ENCODE measurements at places on chromosomes 11 and 22. TPM values are rescaled to one million over a fixed set of nuclear protein-coding genes. Genes with fewer than 3 reads are reported as not detected.

MUC5B gene
- 0.48 TPM for total RNA-seq

OR8K1 gene
- total RNA-seq = not detected

OR52I1 gene
- total RNA-seq = not detected

FXYD6 gene
- 22.9 TPM for total RNA-seq

OSBP2 gene
- total RNA-seq = 8.1 TPM

MAP6 gene
- 4.3 TPM for total RNA-seq

GGT5 gene
- 0.14 TPM for total RNA-seq

NXPE1 gene
- 0.27 TPM for total RNA-seq

TP53I11 gene
- total RNA-seq = 38.2 TPM

OR2D2 gene
- total RNA-seq = 0.27 TPM

GLYATL1 gene
- 2.5 TPM for total RNA-seq

UBE2L3 gene
- total RNA-seq = 60.8 TPM

EHF gene
- 44.8 TPM for total RNA-seq

PIWIL4 gene
- 11.6 TPM for total RNA-seq

CARD18 gene
- not detected for total RNA-seq

OR5P2 gene
- total RNA-seq = 0.26 TPM

OR51G2 gene
- not detected for total RNA-seq

- DNase-seq = no peak
- peaks cover 4% of the 10 kb centered on the region for H3K4me1 ChIP-seq
- no peaks in the 10 kb centered on the region for H3K36me3 ChIP-seq
Measured at GRCh38 chr22:22865311-22866072, 22.1 kb upstream of the IGLL5 start.

DNA sequence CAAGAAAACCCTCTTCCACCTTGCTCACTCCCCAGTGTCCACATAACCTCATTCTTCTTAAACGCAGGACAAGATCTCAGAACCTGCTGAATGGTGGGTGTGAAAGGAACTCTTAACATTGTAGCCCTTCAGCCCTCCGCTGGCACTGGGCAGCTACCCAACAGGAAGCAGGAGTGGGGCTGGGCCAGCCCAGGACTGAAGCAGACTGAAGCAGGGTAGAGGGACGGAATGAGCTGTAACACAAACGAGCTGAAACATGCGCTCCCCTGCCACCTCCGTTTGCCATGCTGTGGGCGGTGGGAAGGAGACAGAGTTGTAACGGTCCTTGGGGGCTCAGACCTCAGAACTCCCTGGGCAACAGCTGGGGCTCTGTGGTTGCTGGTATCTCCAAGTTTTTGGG, 23.6 kb downstream of the NPAT start:
- no peak overlapping the region for H3K27ac ChIP-seq
- H3K36me3 ChIP-seq = peaks cover 30% of the 10 kb centered on the region
- H3K4me3 ChIP-seq = no peak overlapping the region
- H3K4me1 ChIP-seq = peaks cover 19% of the 10 kb centered on the region

DNA sequence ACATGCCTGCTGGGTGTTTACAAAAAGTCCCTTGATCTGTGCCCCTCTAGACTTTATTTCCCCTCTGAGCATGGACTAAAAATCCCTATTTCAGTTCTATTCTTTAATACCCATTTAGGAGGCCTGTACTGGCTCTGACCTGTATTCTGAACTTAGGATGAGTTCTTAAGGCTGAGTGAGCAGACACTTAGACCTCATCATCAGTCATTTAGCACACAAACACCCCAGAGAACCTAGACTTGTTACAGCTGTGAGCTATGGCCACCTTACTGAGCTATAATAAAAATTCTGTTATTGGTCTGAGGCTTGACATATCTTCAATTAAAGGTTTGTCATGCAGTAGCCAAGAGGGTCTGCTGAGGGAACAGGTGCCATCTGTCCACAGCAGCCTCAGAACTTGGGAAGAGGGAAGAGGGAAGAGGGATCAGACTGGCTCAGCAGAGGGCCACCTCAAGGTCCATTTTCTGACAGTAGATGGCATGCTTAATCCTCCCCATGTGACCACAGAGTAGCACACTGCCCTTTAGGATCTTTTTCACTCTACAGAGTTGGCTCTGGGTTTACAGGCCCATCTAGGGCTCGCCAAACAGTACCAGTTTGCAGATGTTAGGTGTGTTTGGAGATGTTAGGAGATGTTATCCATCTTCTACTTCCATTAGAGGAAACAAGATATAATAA, 30.2 kb upstream of the RRM1 start:
- H3K4me3 ChIP-seq = no peak overlapping the region
- DNase-seq = no peak
- peaks cover 4% of the 10 kb centered on the region for H3K36me3 ChIP-seq
- no peak overlapping the region for H3K27ac ChIP-seq
- no peaks in the 10 kb centered on the region for H3K4me1 ChIP-seq

- H3K4me1 ChIP-seq = peaks cover 10% of the 10 kb centered on the region
- H3K36me3 ChIP-seq = no peaks in the 10 kb centered on the region
- peak overlapping the region; percentile 77 for H3K27ac ChIP-seq
- H3K27me3 ChIP-seq = no peaks in the 10 kb centered on the region
- DNase-seq = no peak
- H3K4me3 ChIP-seq = peak overlapping the region; percentile 89
Measured at GRCh38 chr11:2378527-2379210, 1.6 kb downstream of the CD81 start.

DNA sequence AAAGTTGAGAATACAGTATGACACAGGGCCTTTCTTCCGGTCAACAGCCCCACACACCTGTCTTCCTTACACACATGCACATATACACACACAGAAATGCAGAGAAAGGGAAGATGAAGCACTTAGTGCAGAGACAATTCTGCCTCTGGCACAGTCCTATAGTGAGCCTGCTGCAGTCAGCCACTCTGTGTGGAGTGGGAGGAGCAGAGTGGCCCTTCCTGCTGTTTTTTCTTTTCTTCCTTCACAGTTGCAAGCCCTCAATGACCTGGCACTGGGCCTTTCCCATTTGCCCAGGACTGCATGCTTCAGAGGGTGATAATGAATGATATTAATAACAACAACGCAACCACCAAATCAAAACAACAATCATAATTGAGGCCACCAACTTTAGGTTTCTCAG, 527.0 kb upstream of the B3GAT1 start:
- no peak overlapping the region for H3K4me3 ChIP-seq
- peaks cover 3% of the 10 kb centered on the region for H3K27me3 ChIP-seq
- peaks cover 10% of the 10 kb centered on the region for H3K4me1 ChIP-seq

GRCh38 chr11:37506531-37506930, 908.5 kb upstream of the RAG2 start:
- peaks cover 17% of the 10 kb centered on the region for H3K4me1 ChIP-seq
- peak overlapping the region; percentile 52 for H3K27ac ChIP-seq
- H3K4me3 ChIP-seq = no peak overlapping the region
- no peaks in the 10 kb centered on the region for H3K27me3 ChIP-seq

- no peak overlapping the region for H3K27ac ChIP-seq
- peaks cover 64% of the 10 kb centered on the region for H3K27me3 ChIP-seq
- H3K4me3 ChIP-seq = no peak overlapping the region
- H3K4me1 ChIP-seq = peaks cover 46% of the 10 kb centered on the region
Measured at GRCh38 chr11:114073007-114073827, 13.7 kb downstream of the ZBTB16 start.

GRCh38 chr11:86717817-86718501, 45.5 kb upstream of the ME3 start:
- no peak for DNase-seq
- H3K36me3 ChIP-seq = no peaks in the 10 kb centered on the region

- peak overlapping the region; percentile 82 for H3K27ac ChIP-seq
- H3K4me1 ChIP-seq = peaks cover 9% of the 10 kb centered on the region
- H3K36me3 ChIP-seq = peaks cover 5% of the 10 kb centered on the region
Measured at GRCh38 chr22:29979777-29980321, 96.9 kb downstream of the MTMR3 start.

- H3K4me3 ChIP-seq = no peak overlapping the region
- peaks cover 6% of the 10 kb centered on the region for H3K4me1 ChIP-seq
- DNase-seq = no peak
- no peaks in the 10 kb centered on the region for H3K36me3 ChIP-seq
Measured at GRCh38 chr11:23727794-23728193, 769.1 kb upstream of the LUZP2 start.

DNA sequence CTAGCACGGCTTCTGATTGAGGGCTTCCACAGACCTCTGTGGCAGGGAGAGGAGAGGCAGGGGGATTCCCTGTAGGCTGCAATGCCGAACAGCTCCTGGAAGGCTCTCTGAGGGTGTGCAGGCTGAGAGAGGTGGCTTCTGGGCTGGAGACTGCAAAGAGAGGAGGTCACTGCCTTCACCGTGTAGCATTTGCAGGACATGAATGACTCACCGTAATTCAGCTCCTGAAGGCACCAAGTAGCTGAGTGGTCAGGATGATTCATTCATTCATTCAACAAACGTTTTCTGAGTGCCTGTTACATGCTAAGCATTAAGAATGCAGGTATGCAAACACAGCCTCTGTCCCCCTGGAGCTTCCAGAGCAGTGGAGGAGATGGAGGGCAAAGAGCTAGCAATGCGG, 18.0 kb upstream of the EIF3D start:
- H3K4me3 ChIP-seq = no peak overlapping the region
- peak overlapping the region; percentile 3 for H3K27ac ChIP-seq
- no peak for DNase-seq
- H3K4me1 ChIP-seq = no peaks in the 10 kb centered on the region
- H3K36me3 ChIP-seq = no peaks in the 10 kb centered on the region

- no peak for DNase-seq
- H3K36me3 ChIP-seq = peaks cover 3% of the 10 kb centered on the region
- peaks cover 30% of the 10 kb centered on the region for H3K4me1 ChIP-seq
- no peaks in the 10 kb centered on the region for H3K27me3 ChIP-seq
Measured at GRCh38 chr11:27210531-27210930, 152.5 kb downstream of the CCDC34 start.

DNA sequence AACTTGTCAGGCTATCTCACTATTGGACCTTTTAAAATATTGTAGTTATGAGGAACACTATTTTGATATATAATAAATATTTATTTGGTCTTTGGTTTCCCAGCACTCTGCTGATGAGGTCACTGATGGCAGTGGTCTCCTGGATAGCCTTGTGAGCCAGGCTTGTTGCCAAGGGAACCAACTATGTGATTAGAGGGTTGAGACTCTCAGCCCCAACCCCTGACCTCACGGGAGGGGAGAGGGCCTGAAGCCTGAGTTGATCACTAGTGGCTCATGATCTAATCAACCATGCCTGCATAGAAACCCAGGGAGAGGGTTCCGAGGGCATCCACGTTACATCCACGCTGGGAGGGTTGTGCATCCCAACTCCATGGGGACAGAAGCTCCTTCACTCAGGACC, 10.8 kb downstream of the PANX1 start:
- H3K4me1 ChIP-seq = peaks cover 43% of the 10 kb centered on the region
- no peak for DNase-seq
- H3K4me3 ChIP-seq = no peak overlapping the region
- peak overlapping the region; percentile 0 for H3K27ac ChIP-seq
- H3K36me3 ChIP-seq = peaks cover 11% of the 10 kb centered on the region

DNA sequence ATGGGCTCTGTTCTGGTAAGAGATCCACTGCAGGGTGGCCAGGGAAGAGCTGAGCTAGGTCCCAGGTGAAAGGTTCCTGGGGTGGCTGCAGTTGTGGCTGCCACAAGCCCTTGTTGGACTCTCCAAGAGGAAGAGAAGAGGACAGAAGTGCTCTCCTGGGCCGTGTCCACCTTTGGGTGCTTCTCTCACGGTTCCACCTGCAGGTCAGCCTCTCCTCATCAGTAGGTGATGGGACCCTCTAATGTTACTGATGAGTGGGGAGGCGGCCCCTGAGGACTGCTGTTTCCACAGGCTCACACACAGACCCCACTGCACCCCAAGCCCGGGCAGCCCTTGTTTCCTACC, 804.9 kb downstream of the BRD1 start:
- H3K36me3 ChIP-seq = no peaks in the 10 kb centered on the region
- H3K27me3 ChIP-seq = peaks cover 13% of the 10 kb centered on the region
- H3K27ac ChIP-seq = no peak overlapping the region
- no peak for DNase-seq

DNA sequence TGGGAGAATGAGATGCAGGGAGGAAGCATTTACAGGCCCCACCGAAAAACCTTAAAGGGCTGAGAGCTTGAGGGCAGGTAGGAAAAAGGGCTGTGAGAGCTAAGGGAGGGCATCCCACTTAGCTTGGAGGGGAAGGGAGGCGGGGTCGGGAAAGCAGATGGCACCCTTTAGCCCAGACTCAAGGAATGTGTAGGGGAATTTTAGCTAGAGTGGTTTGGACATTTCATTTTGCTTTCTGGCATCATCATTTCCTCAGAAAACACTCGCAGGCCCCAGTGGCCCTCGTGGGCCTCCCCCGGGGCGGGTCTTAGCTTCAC, 846 bp upstream of the STIM1 start:
- peak overlapping the region; percentile 90 for H3K4me3 ChIP-seq
- DNase-seq = no peak
- H3K27ac ChIP-seq = peak overlapping the region; percentile 99
- no peaks in the 10 kb centered on the region for H3K36me3 ChIP-seq
- H3K27me3 ChIP-seq = no peaks in the 10 kb centered on the region

GRCh38 chr11:61805146-61805545, 11.7 kb downstream of the FADS1 start:
- DNase-seq = no peak
- H3K36me3 ChIP-seq = peaks cover 33% of the 10 kb centered on the region
- no peaks in the 10 kb centered on the region for H3K27me3 ChIP-seq
- peak overlapping the region; percentile 13 for H3K27ac ChIP-seq
- no peak overlapping the region for H3K4me3 ChIP-seq

GRCh38 chr11:95066716-95067038, at the start of gene SRSF8:
SRSF8 (plus strand) TSS chr11:95066919; CDS start chr11:95067227, 308 bp downstream.
- H3K27me3 ChIP-seq = no peaks in the 10 kb centered on the region
- peak within 1 kb of the TSS; percentile 99 for H3K4me3 ChIP-seq
- DNase-seq = no peak
- H3K27ac ChIP-seq = peak within 1 kb of the TSS; percentile 99
- peaks cover 15% of the 10 kb centered on the region for H3K4me1 ChIP-seq

- peak overlapping the region; percentile 90 for H3K4me3 ChIP-seq
Measured at GRCh38 chr11:8593455-8593854, 573 bp downstream of the STK33 start.

DNA sequence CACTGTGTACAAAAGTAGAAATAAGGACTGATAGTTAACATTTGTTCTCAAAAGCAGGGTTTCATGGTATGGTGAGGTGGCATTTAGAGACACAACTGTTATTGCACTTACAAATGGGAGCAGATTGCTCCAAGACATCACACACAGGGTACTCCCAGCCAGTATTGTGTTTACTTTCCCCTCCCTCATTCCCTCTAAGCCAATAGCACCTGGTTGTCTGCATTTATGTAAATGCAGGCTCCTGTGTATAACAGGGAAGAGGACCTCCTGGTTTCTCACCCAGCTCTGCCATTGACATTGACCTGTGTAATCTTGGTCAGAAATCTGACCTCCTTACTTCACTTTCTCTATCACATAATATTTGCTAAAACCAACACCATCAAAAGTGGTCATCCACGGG, 154.4 kb downstream of the NAV2 start:
- no peaks in the 10 kb centered on the region for H3K27me3 ChIP-seq
- no peak overlapping the region for H3K4me3 ChIP-seq
- H3K4me1 ChIP-seq = peaks cover 24% of the 10 kb centered on the region
- no peaks in the 10 kb centered on the region for H3K36me3 ChIP-seq

DNA sequence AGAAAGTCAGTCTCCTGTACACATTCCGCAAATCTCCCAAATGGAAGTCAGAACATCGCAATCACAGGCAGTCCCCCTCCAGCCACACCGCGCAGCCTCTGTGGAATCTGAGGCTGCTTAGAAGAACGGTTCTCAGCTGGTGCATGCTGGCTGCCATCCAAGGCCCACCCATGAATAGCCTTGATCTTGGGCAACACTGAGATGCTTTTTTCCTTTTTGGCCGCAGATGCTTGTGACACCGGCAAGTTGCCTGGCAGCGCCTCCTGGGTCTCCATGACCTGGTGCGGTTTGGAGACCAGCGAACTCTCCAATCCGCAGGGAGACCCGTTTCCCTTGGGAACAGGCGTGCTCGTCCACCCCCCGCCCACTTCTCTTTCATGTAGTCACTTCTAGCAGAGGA, 26.3 kb upstream of the PHF21B start:
- H3K27me3 ChIP-seq = peaks cover 19% of the 10 kb centered on the region
- H3K4me3 ChIP-seq = no peak overlapping the region
- no peak overlapping the region for H3K27ac ChIP-seq
- no peak for DNase-seq
- H3K4me1 ChIP-seq = no peaks in the 10 kb centered on the region

Measured in type B pancreatic cell (in vitro differentiated cells).